ENCODE measurements at places on chromosomes 4 and X.

GRCh38 chr4:168852933-168853713, 156.9 kb downstream of the CBR4 start:
- DNase-seq = no peak

DNA sequence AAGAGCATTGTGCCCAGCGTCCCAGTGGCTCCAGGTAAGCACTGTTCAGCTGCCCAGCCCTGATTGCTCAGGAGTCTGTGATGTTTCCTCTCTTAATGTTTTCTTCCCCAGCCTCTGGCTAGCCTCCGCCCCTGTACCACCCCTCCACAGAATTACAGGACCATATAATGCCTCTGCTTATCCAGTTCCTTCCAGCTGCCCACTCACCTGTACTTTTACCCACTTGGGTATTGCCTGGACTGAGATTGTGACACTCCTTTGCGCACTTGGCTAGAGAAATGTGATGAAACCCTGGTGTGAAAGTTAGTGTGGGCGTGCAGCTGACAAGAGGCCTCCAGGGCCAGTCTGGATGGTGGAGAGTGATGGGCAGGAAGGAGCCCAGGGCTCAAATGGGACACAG, at the start of gene AWAT2:
AWAT2 (minus strand) TSS at position 14 of the 400 bp plus-strand sequence; CDS start at position 8, 6 bp downstream.
- no peak for DNase-seq

- DNase-seq = peak; percentile 86
Measured at GRCh38 chrX:129717892-129718291, 20.9 kb upstream of the XPNPEP2 start.

DNA sequence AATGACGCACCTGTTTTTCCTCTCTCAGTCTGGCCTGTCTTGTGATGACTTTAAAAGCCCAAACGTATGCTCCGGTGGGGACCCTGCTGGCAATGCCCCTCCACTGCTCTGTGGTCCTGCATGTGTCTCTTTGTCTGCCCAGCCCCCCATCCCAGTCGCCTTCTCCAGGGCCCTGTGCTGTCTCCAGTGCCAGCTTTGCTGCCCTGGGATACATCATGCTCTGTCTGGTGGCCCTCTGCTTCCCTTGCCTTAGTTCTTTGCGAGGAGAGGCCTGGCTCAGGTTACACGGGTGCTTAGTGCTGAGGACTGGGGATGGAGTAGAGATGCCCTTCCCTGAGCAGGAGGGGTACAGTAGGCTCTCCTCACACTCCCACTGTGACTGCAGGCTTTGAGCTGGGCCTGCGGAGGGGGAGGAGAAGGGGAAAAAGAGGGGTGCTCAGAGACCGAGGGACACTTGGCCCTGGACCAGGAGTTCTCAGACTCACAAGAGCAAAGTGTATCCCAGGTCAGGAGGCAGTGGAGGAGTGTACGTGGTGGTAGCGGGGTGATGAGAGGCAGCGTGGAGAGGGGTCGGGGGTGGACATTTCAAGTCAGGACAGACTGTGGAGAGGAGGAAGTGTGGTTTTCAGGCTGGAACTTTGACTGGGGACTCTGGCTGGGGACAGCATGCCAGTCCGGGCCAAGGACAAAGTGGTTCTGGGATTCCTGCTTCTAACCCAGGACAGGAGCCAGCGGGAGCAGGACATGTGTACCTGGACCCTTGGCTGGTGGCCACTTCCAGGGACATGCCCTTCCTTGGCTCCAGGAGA, 2.8 kb downstream of the APLN start:
- no peak for DNase-seq

- DNase-seq = no peak
Measured at GRCh38 chr4:184805462-184806228, 20.1 kb downstream of the ACSL1 start.

- DNase-seq = no peak
Measured at GRCh38 chr4:86421461-86421860, 61.6 kb upstream of the MAPK10 start.

- no peak for DNase-seq
Measured at GRCh38 chr4:79685542-79685941, 277.5 kb upstream of the GK2 start.

DNA sequence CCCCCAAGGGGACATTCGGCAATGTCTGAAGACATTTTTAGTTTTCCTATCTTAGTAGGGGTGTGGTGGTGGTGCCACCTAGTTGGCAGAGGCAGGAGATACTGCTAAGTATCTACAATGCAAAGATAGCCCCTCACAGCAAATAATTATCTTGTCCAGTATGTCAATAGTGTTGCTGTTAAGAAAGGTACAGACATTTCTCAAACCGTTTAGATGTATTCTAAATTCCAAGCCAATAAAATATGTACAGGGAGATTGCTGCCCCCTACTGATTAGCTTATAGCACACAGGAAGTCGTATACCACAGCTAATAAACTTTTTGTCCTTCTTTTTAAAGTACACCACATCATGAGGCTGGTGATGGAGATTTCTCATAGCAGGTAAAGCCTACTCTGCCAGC, 260.5 kb downstream of the TMA16 start:
- DNase-seq = no peak

GRCh38 chrX:154515090-154515965, 704 bp downstream of the FAM3A start:
- DNase-seq = peak; percentile 12

GRCh38 chrX:149568701-149569296, 18.5 kb downstream of the MAGEA9B start:
- DNase-seq = no peak

DNA sequence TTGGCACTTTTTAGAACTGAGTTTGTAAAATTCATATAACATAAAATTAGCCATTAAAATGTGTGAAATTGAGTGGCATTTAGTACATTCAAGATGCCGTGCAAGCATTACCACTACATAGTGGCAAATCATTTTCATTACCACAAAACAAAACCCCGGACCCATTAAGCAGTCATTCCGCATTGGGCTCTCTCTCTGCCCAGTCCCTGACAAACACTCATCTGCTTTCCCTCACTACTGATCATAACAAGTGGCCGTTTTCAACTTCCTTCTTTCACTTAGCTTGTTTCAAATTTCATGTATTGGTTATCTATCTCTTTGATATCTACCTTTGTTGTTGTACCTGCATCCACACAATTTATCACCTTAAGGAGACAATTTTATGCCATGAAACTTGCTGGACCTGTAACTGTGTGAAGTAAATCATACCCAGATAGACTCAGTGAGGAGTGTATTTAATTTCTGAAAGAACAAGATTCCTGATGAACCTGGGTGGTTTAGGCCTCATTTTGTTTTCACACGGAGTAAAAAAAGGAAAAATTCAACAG, 202.1 kb downstream of the OR13H1 start:
- DNase-seq = no peak

DNA sequence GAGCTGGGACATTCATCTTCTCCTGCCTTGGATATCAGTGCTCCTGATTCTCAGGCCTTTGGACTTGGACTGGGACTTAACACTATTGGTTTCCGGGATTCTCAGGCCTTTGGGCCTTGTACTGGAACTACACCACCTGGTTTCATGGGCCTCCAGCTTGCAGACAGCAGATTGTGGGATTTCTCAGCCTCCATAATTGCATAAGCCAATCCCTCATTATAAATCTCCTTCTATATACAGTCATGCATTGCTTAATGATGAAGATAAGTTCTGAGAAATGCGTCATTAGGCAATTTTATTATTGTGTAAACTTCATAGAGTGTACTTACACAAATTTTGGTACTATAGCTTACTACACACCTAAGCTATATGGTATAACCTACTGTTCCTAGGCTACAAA, 8.9 kb upstream of the CCNG2 start:
- peak; percentile 4 for DNase-seq

DNA sequence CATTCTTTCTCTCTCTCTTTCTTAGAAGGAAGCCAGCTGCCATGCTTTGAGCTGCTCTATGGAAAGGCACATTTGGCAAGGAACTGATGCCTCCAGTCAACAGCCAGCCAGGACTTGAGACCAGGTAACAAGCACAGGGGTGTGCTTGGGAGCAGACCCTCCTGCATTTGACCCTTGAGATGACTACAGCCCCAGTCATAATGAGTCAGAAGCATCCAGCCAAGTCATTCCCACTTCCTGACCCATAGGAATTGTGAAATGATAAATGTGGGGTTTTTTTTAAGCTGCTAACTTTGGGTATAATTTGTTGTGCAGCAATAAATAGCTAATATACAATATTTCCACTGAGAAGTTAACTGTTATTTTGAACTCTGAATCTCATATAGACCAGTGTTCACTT, 446.9 kb downstream of the GRXCR1 start:
- peak; percentile 46 for DNase-seq

- no peak for DNase-seq
Measured at GRCh38 chr4:2797545-2798305, 4.8 kb downstream of the SH3BP2 start.

- DNase-seq = no peak
Measured at GRCh38 chr4:96189761-96190160, 349.9 kb downstream of the PDHA2 start.

DNA sequence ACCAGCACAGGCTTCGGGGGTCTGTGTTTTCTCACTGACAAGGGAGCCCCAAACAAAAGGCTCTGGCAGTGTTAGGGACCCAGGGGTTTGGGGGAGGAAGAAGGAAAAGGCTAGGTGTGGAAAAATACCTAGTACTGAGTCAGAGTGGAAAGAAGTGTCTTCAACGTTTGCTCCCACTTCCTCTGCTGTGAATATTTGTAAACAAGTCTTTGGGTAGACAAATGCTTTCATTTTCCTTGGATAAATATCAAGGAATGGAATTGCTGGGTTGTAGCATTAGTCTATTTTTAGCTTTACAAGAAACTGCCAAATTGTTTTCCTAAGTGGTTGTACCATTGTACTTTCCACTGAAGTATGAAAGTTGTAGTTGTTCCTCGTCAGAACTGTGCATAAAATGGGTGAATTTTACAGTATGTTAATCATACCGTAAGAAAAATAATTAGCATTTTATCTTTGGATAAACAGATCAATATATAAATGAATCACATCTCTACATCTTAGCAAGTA, 17.4 kb downstream of the COL4A5 start:
- DNase-seq = no peak

DNA sequence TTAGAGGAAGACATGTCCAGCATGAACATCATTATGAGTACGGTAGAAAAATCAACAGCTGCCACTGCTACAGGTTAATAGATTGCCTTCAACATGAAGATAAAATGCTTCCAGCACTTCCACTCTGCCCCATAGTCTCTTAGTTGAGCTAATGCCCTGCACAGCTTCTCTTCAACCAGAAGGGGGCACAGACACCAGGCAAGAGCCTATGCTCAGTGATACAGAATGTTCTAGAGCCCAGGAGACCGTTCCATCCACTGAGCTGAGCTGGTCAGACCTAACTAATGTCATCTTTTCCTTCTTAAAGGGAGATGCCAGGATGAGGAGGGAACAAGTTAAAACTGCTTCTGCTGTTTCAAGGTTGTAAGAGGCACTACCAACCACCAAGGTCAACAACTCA, 42.2 kb downstream of the SMIM10L2A start:
- DNase-seq = peak; percentile 15

DNA sequence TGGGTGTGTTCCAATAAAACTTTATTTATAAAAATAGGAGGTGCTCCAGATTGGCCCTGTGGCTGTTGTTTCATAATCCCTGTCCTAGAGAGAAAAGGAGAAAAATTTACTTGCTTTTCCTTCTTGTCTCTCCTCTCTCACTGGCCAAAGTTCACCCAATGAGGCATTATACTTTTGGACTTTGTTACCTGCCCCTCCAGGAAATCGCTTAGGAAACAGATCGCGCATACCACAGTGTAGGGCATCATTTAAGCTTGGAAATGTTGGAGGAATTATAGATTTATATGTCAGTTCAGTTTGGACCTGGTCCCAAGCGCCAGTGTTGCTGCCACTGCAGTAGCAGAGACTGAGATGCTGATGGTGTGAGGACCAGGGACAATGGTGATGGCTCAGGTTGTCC, 337.6 kb upstream of the NR3C2 start:
- no peak for DNase-seq

- DNase-seq = no peak
Measured at GRCh38 chrX:19869193-19869592, 18.2 kb downstream of the SH3KBP1 start.

DNA sequence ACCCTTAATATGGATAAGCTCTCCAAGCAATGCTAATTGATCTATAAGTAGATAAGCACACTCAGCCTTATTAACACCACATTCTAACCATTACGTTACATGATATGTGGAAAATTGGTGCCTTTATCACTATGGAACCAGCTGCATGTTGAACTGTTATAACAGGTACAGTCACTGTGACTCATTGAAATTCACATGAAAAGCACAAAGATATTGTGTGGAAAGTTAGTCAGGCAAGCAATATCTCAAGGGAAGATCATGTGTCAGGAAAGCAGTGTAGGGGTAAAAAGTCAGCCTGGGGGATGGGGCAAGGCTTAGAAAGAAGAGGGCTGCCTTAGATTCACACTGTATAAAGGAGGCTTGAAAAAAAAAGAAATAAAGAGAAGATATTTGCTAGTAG, 313.7 kb upstream of the SMIM31 start:
- DNase-seq = no peak

GRCh38 chr4:105474099-105474518, 247 bp upstream of the PPA2 start:
- DNase-seq = peak; percentile 81

GRCh38 chr4:82352118-82352824, 21.5 kb downstream of the HNRNPD start:
- DNase-seq = no peak

- no peak for DNase-seq
Measured at GRCh38 chr4:67743194-67743593, 11.0 kb downstream of the GNRHR start.

DNA sequence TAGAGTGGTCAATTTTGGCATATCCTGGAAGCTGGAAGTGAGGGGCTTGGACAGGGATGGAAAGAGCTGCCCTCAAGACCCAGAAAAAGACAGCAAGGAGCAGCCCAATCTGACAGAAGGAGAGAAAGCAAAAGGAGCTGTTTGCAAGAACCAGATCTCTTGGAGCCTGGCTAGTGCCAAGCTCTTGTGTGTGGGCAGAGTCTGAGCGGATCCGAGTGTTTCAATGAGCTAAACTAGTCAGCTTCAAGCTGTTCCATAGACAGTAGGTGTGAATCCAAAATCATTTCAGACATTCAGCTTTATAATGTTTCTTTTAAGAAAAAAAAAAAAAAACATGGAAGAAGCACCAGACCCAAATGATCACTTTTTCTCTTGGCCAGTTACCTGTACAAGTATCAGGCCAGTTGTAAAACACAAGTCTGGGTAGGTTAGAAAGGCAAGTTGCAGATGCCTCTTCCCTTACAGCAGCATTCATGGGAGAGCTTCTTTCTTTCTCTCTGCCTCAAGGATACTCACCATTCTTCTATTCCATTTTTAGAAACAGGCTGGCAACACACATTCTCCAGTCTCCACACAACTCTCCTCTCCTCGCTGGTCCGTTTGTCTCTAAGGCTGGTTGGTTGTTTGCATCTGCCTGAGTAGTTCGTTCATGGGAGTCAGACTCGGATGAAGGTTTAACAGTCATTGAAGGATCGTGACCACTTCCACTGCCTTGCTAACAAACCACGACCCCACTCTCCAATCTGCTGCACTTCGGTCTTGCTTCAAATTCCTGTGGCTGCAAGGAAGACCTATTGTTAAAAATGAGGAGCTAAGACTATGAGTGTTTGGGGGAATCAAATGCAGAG, 105.2 kb upstream of the GATB start:
- DNase-seq = no peak

Measured in AG10803 (cell line).